NT2/D1 (cell line): ENCODE measurements at places on chromosomes 1 and 21.
A peak's percentile ranks its signal among the peaks of the same experiment; 100 is the strongest.

- DNase-seq = no peak
These were observed 11.6 kb downstream of the H6PD start for GRCh38 chr1:9246215-9246614.

DNA sequence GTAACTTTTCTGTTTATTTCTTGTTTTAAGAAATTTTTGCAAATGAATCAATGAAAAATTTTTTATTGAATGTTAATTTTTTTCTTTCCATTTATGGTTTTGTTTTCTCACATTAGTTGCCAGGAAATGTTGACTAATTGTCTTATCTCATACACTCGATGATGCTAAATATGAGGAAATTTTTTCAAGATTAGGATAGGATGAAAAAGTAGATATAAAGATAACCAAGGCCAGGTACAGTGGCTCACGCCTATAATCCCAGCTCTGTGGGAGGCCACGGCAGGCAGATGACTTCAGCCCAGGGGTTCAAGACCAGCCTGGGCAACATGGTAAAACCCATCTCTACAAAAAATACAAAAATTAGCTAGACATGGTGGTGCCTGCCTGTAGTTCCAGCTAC lies 12.6 kb downstream of the LAX1 start:
- no peak for DNase-seq

DNA sequence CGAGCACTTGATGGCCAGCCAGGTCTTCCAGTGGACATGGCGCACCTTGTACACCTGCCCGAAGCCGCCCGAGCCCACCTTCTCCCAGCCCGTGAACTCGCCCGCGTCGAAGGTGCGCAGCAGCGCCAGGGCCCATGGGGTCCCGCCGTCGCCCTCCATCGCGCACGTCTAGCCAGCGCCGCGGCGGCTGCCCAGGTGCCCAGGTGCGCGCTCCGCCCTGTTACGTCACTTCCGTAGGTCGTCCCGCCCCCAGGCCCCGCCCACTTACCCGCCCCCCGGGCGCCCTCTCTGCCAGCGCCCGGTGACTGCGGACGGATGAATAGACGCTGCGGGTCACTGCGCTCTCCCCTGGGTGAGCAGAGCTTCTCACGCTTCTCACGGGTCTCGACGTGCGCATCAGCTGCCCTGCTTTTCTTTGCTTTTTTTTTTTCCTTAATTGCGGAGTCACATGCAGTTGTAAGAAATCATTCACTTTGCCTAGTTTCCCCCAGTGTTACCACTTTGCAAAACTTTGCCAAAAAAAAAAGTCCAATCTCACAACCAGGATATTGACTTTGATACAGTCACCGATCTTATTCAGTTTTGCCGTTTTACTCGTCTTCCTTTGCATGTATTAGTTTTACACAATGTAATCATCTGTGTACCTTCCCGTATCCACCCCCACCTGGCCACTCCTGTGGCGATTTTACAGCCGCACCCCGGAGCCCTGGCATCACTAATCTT lies at the start of gene RIPK4:
TSS of gene RIPK4 (minus strand) at position 170 of the 723 bp plus-strand sequence. CDS start at position 159, 11 bp downstream.
- DNase-seq = no peak

DNA sequence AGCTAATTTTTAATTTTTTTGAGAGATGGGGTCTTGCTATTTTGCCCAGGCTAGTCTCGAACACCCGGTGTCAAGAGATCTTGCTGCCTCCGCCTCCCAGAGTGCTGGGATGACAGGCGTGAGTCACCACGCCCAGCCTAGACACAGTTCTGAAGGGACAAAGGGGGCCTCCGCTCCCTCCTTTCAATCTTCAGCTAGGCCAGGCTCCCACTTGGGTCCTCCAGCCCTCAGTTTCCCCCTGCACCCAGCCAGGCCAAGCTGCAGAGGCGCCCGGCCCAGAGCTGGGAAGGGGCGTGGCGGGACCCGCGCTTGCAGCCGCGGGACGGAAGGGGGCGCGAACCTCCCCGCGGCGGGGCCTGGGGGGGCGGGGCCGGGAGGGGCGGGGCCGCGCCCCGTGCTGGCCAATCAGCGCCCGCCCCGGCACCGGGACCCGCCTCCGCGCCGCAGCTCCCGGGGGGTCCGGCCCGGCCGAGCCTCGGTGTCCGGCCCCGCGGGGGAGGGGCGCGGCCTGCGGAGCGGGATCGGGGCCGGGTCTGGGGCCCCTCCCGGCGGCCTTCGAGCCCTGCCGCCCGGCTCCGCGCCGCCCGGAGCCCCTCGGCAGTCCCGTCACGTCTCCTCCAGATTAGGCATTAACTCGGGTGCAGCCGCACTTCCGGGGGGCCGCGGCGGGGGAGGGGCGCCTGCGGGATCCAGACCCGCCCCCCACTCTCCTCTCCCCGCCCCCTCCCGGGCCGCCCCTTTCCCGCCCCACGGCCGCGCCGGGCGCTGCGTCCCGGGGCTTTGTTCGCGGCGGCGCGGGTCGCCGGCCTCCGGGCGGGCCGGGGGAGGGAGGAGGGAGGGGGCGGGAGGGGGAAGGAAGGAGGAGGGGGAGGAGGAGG lies 559 bp upstream of the AGRN start:
- peak; percentile 63 for DNase-seq

GRCh38 chr1:204359474-204360255 lies at the start of gene PLEKHA6:
Gene PLEKHA6 (minus strand): TSS chr1:204359929. CDS start chr1:204273727, 86,202 bp downstream.
- no peak for DNase-seq

- DNase-seq = no peak
These were observed 64.8 kb downstream of the ATP2B4 start for GRCh38 chr1:203691447-203691846.

DNA sequence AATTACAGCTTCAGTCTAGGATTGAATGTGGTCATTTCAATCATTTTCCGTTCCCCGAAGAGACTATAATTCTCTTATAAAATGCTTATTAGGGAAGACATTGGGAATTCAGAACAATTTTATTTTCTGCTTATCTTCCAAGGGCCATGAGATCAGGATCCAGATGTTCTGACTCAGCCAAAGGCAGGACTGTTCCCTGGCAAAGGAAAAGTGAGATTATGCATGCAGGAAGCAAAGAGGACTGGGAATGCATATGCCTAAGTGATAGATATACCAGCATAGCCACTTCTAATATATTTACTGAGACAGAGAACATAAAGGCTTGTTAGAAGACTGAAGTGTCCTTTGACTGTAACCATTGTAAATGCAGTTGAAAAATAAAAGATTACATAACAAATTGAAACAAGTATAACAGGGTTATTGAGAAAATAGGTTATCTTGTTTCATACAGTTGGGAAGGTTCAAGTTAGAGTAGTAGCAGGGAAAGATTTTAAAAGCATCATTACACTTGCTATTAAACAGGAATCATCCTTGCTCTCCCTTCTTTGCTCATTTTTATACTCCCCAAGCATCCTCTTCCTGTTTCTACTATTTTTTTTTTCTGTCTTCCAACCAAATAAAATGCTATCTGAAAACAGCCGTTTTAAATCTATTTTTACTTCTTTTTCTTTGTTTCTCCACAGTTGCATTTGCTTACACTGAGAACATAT lies 439.6 kb upstream of the ADAMTS5 start:
- no peak for DNase-seq

DNA sequence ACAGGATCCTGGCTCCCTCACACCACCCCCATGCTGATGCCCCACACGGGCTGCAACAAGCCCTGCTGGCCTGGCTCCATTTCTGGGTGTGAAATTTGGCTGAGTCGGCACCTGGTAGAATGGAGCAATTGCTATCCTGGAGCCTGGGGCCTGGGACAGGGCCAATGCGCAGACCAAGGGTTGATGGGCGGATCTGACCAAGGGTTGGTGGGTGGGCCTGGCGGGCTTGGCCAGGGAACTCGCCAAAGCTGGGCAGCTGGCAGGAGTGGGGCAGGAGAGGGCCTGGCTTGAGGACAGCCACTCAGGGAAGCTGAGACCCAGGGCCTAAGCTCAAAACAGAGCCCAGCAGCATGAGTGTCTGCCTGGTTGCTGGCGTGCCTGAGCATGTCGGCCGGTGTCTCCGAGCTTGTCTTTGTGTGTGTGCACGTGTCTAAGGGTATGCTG lies 70.9 kb upstream of the POU3F1 start:
- no peak for DNase-seq

- no peak for DNase-seq
These were observed 98.7 kb upstream of the RGS1 start for GRCh38 chr1:192476802-192477298.

- DNase-seq = no peak
These were observed 283.7 kb downstream of the ZNF648 start for GRCh38 chr1:181777812-181778211.

- no peak for DNase-seq
These were observed 5.4 kb upstream of the TENT5C start for GRCh38 chr1:117600325-117600943.

- DNase-seq = no peak
These were observed 11.8 kb upstream of the SLAMF7 start for GRCh38 chr1:160727316-160727640.

GRCh38 chr1:27430903-27431600 lies 38.6 kb downstream of the GPR3 start:
- no peak for DNase-seq

- no peak for DNase-seq
These were observed 6.2 kb downstream of the WNT9A start for GRCh38 chr1:227941509-227942020.

DNA sequence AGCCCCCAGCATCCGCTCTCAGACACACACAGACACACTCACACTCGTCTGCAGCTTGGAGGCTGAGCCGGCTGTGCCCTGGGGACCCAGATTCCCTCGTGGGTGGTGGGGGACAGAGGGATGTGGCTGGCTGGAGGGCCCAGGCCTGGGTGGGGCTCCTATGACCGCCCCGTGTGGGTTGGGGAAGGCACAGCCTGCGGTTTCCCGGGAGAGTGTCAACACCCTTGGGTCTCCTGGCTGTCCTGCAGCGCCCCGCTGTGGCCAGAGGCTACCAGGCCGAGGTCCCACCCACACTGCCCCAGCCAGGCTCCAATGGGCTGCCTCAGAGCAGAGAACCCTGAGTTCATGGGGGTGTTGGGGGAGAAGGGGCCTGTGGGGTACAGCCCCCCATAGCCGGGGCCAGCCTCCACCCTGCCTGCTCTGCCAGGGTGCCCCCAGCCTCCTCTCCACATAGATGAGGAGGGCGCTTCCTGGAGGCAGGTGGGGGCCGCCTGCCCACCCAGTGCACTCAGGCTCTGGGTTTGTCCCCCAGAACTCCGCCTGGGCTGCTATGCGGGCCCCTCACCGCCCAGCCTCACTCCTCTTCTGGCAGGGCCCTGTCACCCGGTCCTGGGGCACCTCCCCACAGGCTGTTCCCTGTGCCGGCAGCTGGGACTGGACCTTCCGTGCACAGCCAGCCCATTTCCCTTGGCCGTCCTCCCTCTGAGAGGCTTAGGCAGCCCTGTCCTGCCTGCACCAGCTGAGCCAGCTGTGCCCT lies at the start of gene TTC34:
TSS of gene TTC34 (minus strand) at position 159 of the 757 bp plus-strand sequence. CDS start 866 bp downstream, outside the sequence.
- no peak for DNase-seq

DNA sequence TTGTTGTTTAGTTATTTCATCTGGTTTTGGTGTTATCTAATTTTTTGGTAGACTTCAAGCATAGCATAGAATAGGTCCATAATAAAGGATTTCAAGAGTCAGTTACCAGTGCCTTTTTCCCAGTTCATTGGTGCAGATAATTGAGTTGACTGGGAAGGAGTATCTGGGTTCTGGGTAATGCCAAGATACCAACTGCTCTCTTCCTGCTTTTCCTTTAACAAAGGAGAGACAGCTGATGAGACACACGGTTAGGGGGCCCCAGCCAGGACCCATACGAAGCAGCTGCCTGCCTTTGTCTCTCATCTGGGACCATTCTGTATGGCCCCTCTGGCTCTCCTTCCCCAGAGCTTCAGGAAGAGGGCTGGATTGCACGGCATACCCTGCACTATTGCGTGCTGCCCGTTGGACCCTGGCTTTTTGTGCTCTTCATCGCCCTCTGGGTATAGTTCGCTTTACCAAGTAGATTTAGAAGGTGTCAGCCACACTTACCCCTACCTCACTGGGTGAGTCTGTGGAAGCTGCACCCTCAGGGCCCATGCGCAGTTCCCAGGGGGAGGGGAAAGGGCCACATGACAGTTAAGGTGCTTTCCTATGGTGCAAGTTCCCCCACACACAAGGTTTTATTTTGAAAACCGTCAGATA lies 7.0 kb downstream of the NAV1 start:
- DNase-seq = no peak

DNA sequence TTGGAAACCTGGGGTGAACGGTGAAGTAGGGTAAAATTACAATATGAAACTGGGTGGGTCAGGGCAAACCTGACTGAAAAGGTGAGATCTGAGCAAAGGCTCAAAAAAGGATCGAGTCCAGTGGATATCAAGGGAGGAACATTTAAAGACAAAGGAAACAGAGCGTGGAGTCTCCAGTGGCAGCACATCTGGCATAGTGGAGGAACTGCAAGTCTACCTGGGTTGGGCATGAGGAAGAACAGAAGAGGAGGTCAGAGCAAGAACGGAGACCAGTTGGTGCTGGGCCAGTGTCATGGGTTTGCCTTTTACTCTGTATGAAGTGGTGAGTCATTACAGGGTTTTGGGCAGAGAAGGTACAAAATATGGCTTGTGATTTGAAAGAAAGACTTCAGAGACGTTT lies 163.7 kb downstream of the NTPCR start:
- no peak for DNase-seq

- no peak for DNase-seq
These were observed 78.6 kb downstream of the MORN1 start for GRCh38 chr1:2312515-2313301.

- no peak for DNase-seq
These were observed 29.1 kb downstream of the CENPF start for GRCh38 chr1:214632091-214632490.

DNA sequence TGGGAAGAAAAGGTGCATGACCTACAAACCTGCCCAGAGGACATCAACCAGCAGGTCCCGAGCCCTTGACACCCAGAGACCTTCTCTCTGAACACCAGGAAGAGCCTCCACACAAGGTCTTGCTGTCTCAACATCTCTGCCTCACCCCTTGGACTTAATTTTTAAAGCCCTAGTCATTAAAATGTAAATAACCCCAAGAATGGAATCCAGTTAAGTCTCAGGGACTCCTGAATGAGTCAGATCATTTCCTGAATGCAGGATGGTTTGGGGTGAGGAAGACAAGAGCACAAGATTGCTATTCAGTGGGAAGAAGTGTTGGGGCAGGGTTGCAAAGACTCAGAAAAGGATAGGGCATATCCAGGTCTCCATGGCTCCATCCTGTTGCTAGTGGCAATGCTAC lies 17.8 kb upstream of the GRIK3 start:
- no peak for DNase-seq

- DNase-seq = no peak
These were observed 68.7 kb upstream of the CNTN2 start for GRCh38 chr1:204974327-204974726.

DNA sequence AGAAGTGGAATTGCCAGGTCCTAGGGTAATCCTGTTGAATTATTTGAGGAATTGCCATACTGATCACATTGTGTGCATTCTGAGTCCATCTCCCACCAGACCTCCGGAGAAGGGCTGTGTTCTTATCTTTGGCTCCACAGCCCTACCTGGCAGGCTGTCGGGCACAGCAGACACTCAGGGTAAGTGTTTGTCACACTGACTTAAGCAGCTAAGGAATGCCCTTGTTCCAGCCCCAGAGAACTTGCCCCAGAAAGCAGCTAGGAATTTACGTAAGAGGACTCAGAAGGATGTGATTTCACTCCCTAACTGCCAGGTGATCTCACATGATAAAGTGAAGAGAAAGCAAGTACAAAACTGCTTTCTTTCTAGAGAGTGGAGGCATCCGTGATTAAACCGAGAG lies 21.0 kb downstream of the VASH2 start:
- DNase-seq = no peak
